CD14-positive monocyte (primary cell): ENCODE measurements at places on chromosomes 5 and 9.

DNA sequence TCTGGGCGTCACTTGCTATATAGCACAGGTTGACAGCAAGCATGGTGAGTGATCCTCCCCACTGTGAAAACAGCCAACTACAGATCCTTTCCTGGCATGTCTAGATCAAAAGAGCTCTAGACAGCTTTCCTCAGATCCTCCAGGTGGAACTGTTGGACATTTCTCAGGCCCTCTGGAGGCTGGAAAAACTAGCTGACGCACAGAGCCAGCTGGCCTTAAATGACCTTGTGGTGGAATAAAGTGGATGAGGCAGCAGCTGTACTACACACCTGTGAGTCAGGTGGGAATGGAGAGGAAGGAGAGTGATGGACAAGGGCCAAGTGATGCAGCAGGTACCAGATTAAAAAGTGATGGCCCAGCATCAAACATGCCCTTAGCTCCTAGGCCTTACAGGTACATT, 172.7 kb downstream of the TRIM32 start:
- no peak for DNase-seq

DNA sequence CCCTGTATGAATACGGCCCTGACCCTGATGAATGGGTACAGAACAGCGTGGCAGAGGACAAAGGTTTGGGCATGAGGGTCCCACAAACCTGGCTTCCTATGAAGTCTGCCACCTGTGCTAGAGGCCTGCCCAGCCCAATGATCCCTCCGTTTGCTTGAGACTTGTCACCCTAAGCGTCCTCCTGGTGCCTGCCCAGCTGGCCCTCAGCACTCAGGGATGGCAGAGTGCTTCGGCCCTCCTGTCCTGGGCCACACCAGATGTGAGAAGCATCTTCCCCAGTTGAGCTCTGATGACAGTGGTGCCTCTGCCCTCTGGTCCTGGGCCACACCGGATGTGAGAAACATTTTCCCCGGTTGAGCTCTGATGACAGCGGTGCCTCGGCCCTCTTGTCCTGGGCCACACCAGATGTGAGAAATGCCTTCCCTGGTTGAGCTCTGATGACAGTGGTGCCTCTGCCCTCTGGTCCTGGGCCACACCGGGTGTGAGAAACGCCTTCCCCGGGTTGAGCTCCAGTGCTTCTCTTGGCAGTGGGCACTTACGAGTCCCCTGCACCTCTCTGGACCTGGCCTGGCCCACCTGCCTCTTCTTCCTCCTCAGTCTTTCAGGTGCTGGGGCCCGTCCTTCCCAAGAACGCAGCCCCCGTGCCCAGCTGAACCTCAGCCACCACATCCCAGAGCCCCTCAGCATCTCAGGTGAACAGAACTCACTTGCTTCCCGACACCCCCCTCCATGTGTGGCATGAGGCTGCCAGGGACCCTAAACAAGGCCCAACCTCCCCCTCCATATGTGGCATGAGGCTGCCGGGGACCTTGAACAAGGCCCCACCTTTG, 253.1 kb upstream of the IRX1 start:
- no peak for DNase-seq

GRCh38 chr9:36029202-36029601, 7.5 kb upstream of the RECK start:
- no peak for DNase-seq

GRCh38 chr5:173823721-173824567, 64.2 kb upstream of the CPEB4 start:
- DNase-seq: no peak

- DNase-seq: no peak
Observed at GRCh38 chr5:36174119-36174518, 22.2 kb downstream of the SKP2 start.

DNA sequence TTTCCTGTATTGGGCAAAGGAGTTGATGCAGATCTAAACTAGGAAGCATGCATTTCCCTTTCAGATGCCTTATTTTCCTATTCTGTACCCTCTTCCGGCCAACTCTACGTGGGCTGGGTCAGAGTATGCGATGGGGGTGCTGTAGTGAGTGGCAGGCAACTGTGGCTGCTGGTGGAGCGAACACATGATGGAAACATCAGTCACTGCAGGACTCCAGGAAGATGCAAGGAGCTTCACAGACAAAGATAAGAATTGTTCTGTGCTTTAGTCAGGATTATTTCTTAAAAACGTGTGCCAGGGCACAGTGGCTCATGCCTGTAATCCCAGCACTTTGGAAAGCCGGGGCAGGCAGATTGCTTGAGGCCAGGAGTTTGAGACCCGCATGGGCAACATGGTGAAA, 75.1 kb downstream of the PSAT1 start:
- no peak for DNase-seq

GRCh38 chr5:36755920-36756488, 120.6 kb upstream of the NIPBL start:
- DNase-seq: no peak

GRCh38 chr5:81225463-81225862, 7.7 kb upstream of the CKMT2 start:
- DNase-seq: no peak

- no peak for DNase-seq
Observed at GRCh38 chr9:121609822-121610637, 41.4 kb upstream of the DAB2IP start.

DNA sequence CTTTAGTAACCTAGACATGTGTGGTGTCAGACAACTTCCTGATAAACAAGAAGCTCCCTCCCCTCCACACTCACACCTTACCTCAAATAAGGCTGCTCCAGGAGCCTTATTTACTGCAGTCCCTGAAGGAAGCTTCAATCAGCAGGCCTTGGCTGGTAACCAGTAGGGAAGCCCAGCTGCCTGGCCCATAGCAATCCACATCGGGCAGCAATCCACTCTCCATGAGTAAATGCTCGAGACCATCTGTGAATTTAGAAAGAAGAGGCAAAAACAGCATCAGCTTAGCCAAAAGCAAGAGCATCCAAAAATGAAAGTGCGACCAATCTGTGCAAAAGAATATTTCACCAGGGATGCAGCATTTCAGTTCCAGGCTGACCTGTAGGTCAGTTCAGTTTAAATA, 213.3 kb upstream of the TUSC1 start:
- DNase-seq: no peak

DNA sequence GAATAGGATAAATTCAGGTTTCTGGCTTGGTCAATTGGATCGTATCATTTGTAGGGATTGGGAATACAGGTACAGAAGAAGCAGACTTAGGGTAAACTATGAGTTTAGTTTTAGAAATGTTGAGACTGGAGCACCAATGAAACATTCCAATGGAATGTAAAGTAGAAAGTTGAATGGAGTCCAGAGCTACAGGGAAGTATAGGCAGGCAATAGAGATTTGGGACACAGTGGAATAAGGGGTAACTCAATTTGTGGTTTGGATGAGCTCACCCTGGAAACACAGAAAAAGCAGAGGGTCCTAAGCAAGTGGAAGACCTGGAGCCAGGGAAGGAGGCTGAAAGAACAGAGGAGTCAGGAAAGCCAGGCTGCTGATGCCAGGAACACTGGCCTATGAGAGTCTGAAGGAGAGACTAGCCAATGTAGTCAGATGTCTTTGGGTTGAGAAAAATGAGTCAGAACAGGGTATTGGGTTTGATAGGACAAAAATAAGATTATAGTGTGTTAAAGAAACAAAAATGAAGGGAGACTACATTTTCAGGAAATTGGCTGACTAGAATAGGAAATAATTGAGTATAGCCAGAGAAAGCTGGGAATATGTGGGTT, 72.8 kb downstream of the STARD4 start:
- no peak for DNase-seq
